Stimulated activated CD4-positive, alpha-beta T cell treated with anti-CD3 and anti-CD28 coated beads, TNF-alpha, amount 100 ng/mL, for 24 hours (primary cell): ENCODE measurements at places on chromosomes 5 and 9.

- no peak for DNase-seq
Observed at GRCh38 chr5:40909264-40909663, at the start of gene C7. Gene C7, plus strand, starts transcription at chr5:40909497. Its CDS starts 114 bp downstream, at chr5:40909611.

- no peak for DNase-seq
Observed at GRCh38 chr9:133496861-133497842, 18.3 kb upstream of the SLC2A6 start.

DNA sequence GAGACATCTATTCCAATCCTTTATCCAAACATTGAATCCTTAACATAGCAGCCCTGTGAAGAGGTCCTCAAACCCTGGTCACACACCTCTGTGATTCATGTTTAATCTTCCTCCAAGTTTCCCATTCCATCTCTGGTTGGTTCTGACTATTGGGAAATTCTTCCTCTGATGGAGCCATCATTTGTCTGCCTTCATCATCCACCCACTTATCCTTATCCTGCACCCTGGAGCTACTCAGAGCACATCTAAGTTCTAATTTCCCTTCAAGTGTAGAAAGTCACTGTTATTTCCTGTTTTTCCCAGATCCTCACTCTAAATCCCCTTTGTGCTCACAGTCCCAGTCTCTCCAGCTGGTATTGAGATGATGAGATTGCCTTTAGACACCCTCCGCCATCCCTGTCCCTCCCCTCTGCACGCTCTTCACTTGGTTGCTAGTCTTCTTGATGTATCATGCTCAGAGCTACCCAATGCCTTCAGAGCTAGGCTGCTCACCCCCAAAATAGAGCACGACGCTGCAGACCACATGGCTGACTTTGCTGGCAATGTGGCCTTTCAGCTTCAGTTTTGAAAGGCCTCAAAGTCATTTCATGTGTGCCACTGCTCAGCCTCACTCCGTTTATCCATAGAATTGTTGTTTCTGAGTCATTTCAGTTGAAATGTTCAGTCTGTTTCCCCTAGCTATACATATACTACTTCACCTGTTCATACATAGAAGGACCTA, 154.3 kb downstream of the PALM2AKAP2 start:
- DNase-seq = no peak

DNA sequence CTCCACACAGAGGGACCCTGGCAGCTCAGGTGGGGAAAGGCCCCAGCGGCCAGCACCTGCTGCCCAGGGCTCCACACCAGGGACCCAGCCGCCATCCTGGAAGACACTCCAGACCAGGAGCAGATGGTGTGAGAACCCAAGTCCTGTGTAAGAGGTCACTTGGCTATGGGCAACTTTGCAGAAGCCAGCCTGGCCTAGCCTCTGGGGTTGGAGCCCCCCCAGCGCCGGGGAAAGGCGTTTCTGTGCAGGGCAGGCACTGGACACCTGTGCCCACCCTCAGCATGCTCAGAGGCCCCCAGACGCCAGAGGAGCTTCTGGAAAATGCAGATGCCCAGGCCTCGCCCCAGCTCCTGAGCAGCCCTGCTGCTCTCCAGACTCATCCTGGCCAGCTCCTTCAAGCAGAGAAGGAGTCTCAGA, 34.0 kb downstream of the RASGEF1C start:
- no peak for DNase-seq

DNA sequence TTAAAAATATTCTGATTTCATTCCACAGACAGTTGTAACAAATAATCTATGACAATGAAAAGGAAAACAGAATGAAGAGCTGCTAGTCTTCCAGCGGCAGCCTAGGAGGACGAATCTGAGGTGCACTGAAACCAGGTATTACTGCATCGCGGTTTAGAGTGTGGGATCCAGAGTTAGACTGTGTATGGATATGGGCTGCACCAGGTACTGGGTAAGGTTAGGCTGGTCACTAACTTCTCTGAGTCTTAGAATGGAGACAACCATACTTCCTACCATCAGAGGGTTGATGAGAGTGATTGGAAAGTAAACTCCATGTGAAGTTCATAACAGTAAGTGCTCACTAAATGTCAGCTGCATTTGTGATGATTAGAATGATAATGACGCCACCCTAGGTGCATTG, 158.7 kb downstream of the MYO10 start:
- DNase-seq = no peak

GRCh38 chr5:18601185-18601584, 966.9 kb downstream of the TAF11L14 start:
- no peak for DNase-seq

GRCh38 chr5:82812575-82812974, 264.6 kb downstream of the TMEM167A start:
- DNase-seq = no peak

DNA sequence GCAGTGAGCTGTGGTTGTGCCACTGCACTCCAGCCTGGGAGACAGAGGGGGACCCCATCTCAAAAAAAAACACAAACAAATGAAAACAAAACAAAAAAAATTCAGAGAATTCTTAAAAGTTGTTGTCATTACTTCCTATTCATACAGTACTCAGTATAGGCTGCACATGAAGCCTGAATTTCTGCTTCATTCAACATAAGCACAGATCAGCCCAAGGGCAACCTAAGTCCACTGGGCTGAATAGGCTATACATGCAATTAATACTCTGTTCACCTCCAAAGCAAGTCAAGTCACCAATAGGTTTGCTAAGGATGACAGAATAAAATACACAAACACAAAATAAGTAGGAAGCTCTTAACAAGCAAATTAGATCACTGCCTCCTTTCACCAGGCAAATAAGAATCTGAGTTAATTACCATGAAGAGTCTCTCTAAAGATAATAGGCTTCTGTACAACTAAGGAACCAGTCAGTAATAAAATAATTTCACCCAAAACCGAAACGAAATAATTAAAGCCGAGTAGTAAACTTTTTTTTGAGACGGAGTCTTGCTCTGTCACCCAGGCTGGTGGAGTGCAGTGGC, 18.7 kb downstream of the UBTD2 start:
- no peak for DNase-seq

DNA sequence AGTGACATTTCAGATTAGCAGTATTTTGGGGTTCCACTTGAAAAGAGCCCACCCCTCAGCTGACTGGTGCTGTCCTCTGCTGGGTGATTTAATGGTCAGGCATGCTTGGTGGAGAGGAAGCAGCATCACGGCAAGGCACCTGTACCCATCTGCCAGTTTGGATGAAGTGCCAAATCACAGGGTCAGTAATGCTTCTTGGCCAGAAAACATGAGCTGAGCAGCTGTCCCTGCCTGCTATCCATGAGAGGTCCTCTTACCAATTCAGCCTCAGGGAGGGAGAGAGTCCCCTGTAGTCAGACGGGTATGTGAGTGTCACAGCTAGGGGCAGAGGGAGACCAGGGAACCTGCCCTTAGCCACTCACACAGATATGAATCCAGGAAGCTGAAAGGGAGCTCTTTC, 137.9 kb downstream of the SEC61B start:
- DNase-seq = no peak

DNA sequence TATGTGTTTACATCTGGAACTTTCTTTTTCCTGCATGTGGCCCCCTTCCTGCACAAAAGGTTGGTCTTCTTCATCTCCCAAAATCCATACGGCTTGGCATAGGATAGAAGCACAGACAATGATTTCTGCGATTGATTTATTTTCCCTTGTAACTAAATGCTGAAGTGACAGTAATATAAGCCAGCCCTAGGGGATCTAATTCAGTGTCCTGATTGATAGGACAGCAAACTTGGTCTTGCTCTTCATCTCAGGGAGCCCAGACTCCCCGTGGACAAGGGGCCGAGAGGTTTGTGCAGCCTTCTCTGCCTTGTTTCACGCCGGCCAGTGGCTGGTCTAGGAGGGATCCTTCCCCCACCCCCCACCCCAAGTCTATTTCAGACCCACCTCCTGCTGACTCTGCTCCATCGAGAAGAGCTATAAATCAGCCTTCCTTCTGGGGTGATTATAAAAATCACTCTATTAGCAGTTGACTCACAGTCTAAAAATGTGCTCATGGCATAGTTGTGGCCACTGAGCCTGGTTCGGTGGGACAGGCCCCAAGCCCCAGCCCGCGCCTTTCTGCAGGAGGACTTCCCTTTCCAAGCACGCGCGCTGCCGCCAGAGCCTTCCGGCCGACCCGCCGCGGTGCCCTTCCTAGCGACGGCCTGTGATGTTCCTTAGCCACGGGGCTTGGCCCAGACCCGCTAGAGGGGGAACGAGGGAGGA, 89.8 kb upstream of the COL5A1 start:
- DNase-seq = no peak

GRCh38 chr9:83964973-83965349, 15.1 kb downstream of the HNRNPK start:
- DNase-seq = no peak

DNA sequence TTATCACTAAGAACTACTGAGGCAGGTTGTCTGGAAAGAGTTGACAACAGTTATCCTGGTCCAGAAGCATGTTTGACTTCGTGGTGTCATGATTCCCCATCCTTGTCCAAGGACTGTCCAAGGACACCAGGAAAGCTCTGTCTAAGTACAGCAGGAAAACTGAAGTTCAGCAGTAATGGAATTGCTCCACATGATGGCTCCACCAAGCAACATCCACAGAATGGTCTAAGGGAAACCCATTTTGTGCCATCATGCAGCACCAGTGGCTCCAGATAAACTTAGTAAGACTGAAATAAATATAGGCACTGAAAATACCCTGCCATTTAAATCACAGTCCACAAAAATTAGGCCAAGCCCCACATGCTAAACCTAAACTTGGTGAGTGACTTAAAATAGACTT, 192.8 kb downstream of the CDH18 start:
- DNase-seq = no peak

DNA sequence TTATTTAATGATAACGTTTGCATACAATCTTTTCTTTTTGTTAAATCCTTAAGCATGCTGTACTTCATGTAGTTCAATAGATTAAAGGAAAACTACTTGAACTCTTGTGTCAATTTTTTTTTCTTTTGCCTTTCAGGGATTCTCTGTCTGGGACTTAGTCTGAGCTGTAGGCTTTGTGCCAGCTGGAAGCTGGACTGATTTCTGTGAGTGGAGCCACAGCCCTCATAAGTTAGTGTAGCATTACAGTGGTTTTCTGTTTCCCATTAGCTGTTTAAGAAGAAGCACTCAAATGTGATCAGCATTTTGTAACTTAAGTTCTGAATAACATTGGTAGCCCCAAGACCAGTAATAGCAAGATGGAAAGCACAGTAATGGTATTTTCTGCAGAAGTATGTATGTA, 330.6 kb upstream of the MEF2C start:
- no peak for DNase-seq

DNA sequence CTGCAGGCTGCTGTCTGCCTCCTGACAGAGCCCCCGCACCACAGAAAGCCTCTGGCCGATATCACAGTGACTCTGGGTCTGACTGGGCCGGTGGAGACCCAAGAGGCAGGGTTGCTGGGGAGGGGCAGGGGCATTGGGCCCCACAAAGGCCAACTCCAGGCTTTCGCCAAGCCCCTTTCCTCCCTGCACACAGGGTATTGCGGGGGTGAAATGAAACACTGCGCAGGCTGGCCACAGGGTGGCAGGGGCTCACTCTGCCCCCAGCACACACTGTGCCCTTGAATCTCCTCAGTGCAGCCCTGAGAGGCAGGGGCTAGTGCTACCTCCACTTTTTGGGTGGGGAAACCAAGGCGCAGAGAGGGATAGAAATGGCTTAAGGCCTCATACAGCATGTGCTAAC, 44.6 kb downstream of the BARX1 start:
- DNase-seq = no peak

GRCh38 chr5:42387563-42387962, 35.7 kb upstream of the GHR start:
- DNase-seq = no peak

DNA sequence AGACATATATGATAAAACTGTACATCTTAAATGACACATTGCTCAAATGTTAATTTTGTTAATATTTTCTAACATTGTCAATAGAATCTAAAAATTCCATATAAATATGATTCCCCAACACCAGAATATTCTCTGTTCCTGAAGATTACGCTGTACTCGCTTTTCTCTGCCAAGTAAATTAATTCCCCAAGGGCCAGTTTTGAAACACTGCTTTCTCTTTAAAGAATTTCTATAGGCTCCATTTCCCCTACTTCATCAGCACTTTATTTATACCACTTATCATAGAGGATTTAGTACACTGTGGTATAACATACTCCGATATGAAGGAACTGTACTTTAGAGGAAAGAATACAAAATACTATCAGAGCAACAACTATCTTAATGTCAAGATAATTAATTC, 101.4 kb upstream of the ACOT12 start:
- DNase-seq = no peak

GRCh38 chr9:79694676-79695400, 123.1 kb downstream of the TLE4 start:
- no peak for DNase-seq

DNA sequence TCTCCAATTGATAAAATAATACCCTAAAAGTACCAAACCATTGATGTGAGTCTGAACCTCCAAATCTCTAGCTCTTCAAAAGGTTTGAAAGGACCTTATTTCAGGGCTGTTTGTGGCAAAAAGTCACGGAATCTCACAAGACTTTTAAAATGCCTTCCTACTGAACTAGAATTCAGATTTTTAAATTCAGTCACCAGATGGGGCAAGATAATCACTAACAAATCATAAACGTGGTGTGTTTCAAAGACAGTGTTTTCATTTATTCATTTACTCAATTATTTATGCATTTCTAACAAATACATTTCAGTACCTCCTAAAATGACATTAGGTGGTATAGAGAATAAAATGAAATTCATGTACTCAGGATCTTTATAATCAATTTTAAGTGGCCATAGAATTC, 68.2 kb upstream of the SMC2 start:
- DNase-seq = no peak

DNA sequence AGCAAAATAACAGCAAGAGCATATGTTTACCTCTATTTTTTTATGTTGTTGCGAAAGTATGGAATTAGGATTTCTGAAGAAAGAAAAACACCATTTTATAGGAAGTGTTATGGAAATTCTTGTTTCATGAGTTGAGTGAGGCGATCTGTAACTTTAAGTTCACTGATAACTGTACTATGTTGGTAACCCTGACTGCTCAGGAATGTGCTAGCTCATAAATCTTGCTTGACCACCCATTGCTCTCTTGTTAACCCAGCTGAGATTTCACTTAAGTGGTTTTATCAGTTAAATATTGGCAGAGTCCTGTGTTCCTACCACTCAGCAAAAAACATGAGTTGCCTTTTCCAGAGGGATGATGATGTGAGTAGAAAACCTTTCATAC, 91.1 kb upstream of the STARD4 start:
- no peak for DNase-seq

DNA sequence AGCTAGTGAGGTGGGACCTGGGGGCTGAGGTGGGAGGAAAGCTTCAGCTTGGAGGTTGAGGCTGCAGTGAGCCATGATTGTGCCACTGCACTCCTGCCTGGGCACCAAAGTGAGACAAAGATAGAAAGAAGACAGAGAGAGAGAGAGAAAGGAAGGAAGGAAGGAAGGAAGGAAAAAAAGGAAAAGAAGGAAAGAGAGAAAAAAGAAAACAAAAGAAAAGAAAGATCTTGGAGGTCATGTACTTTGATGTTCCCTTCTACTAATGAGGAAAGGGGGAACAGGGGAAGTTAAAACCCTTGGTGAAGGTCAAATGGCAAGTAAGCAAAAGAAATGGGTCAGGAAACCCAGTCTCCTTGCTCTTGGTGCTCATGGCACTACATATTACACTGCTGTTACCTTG, 2.4 kb upstream of the RAI14 start:
- no peak for DNase-seq

GRCh38 chr5:158725297-158725851, 374.3 kb downstream of the EBF1 start:
- no peak for DNase-seq

- DNase-seq = no peak
Observed at GRCh38 chr5:31380049-31380448, 151.8 kb downstream of the DROSHA start.
